C1 segment of cervical spinal cord (tissue), 14 donors: ENCODE measurements at places on chromosomes 13 and 19.

GRCh38 chr19:45150751-45151281 lies 10.0 kb downstream of the NKPD1 start:
- no peak for DNase-seq

DNA sequence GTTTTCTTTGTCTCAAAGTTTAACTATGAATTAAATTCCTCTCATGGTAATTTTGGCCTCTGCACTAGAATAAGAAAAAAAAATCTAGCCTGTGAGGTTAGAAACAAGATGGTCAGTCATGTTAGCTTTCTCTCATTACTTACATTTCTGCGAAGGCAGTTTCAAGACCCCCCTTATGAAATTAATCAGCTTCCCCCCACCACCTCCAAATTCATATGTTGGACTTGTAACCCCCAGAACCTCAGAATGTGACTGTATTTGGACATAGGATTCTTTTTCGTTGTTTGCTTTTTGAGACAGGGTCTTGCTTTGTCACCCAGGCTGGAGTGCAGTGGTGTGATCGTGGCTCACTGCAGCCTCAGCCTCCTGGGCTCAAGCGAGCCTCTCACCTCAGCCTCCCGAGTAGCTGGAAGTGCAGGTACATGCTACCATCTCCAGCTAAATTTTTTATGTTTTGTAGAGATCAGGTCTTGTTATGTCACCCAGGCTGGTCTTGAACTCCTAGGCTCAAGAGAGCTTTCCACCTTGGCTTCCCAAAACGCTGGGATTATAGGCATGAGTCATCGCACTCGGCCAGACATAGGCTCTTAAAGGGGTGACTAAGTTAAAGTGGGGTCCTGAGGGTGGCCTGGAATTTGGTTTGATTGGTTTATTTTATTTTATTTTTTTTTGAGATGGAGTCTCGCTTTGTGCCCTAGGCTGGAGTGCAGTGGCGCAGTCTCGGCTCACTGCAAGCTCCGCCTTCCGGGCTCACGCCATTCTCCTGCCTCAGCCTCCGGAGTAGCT lies 1.4 kb downstream of the PLA2G4C start:
- no peak for DNase-seq

GRCh38 chr19:34275705-34276104 lies 21.4 kb downstream of the GARRE1 start:
- no peak for DNase-seq

DNA sequence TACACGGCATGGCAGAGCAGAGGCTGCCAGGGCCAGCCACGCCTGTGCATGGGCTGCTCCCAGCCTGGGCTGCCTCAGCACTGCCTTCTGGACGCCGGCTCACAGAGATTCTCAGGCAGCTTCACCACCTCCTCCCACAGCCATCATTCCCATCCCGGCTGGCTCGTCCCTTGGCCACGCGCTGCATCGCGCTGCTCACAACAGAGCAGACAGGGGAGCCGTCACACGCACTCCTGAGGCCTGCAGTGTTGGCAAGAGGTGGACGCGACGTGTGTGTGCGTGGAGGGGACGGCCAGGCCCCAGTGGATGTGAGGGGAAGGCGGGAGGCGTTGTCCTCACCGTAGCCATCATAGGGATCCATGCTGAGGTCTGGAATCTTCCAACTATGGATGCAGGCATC lies 7.6 kb upstream of the PRKD2 start:
- no peak for DNase-seq
